ENCODE measurements at places on chromosomes 7 and 10.

GRCh38 chr7:108570146-108570755 lies 577 bp downstream of the DNAJB9 start:
- no peak for DNase-seq

DNA sequence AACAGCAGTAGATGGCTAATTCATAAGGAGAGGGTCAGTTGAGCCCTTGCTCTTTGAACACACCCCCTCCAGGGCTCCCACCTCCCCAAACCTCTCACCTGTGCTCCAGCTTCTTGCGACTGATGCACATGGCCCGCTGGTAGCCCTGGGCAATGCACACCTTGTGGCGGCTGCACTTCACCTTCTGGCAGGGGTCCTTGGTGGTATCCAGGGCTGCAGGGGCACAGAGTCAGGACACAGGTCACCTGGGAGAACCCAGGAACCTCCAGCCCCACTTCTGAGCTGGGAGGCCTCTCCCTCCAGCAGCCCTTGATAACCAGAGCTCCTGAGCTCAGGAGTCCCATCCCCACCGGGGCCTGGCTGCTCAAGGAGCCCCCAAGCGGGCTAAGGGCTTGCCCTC lies 16.3 kb downstream of the SPOCK2 start:
- no peak for DNase-seq

- peak; percentile 12 for DNase-seq
Measured at GRCh38 chr7:87219545-87220025, at the start of gene TMEM243. Gene TMEM243, minus strand, starts transcription at chr7:87219732. Its CDS starts 229 bp downstream, at chr7:87219503.

DNA sequence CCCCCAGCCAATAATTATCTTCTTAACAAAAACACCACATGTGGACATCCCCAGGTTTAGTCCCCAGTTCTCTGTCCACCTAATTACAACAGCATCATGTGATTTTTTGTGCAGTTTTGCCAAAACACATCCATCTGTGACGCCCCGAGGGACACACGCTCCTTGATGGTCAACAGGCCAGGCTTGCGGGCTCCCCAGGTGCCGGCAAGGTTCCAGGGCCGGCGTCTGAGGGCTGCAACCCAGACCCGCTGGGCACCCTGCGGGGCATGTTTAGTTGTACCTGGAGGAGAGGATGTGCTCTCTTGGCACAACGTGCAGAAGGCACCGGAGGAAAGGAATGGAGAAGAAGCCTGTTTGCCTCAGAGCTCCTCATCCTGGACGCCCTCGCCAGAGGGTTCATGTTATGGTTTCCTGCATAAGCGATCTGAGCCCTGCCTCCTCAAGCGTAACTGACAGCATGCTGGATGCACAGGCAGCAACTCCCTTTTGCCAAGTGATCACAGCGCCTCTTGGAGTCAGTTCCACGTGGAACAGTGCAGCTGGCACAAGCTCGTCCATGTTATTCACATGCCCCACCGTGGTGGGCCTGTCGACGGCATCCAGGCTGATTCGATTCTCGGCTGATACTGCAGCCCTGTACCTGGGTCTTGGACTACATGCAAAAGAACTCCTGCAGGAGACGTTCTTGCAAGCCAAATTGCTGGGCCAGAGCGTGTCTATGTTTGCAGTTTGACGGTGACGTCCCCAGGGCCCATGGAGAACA lies 41.6 kb downstream of the JAKMIP3 start:
- DNase-seq = no peak

DNA sequence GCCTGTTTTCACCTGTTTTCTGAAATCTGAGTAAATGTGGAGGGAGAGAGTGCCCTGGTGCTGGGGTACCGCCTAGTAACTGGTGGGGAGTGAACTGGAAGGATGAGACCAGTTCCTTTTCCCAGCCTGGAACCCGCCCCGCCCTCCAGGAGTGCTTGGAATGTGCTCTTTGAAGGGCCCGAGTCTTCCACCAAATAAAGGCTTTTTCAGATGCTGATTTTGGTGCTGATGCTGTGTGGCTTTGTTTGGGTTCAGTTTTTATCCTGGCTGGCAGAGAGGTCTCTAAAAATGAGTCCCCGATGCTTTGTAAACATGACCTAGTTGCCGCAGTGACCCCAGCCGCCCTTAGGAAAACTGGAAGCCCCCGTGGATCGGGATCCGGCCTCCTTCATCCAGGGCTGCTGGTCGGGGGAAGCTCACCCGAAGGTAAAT lies 25.9 kb downstream of the FOXK1 start:
- no peak for DNase-seq

DNA sequence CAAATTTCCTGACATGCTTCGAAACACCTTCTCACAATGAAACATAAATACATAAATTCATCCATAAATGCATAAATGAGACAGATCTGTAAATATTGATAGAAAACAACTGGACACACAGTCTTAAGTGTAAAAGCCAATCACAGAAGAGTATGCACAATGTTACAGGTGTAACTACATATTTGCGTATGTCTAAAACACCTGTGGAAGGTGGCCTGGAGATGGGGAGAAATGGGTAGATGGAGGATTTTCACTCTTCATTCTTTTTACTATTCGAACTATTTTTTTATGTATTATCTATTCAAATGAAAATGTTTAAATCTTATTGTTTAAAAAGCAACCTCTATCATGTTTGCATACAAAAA lies 860 bp downstream of the IQUB start:
- DNase-seq = no peak

DNA sequence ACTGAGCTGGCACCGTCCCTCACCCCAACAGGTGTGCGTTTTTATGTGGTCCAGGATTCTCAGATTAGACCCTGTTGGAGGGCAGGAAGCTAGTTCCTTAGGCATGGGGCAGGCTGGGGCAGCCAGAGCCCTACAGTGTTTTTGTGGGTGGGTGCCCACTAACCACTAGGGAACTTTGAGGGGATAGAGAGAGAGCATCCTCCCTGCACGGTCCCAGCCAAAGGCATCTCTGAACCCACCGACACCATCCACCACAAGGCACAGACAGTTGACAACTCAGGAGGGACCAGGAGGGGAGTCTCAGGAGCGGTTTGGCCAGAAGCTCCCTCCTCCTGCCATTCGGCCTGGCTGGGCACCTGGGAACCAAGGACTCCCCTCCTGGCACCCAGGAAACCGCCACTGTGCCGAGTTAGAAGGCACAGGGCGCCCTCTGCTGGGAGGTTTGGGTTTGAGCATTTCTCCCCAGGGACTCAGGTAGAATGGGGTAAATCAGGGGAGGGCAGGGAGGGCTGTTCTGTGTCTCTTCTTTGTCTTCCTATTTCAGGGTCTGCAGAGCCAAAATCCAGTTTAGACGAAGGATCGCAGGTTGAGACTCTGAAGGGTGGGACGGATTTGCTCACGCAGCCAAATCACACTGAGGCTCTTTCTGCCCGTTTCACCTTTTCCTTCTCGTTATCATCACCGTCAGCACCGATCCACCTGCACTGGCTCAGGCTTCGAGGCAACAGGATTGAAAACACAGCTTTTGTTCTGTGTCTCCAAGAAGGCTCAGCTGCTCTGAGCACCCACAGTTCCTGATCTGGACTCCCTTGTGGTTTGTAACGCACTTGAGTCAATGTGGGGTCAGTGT lies 84.8 kb upstream of the COL13A1 start:
- DNase-seq = no peak

GRCh38 chr10:78512205-78512550 lies 478.5 kb downstream of the RPS24 start:
- no peak for DNase-seq

DNA sequence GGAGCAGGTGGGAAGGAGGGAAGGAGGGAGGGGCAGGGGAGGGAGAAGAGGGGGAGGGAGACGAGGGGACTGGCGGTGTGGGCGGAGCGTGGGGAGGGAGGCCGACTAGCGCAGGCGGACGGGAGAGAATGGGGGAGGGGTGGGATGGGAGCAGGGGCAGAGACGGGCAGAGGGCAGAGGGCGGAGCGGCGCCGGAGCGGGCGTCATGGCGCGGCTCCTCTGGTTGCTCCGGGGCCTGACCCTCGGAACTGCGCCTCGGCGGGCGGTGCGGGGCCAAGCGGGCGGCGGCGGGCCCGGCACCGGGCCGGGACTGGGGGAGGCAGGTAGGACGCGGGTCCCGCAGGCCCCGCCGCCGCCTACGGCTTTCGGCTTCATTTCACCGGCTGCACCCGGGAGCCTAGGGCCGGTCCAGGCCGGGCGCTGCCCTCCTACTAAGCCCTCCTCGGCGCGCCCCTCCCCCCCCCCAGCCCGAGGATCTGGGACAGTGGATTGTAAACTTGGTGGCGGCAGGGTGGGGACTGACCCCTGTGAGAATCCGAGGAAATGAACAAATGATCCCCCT lies at the start of gene MSRB2:
TSS of gene MSRB2 (plus strand) at position 176 of the 562 bp plus-strand sequence. CDS start at position 206, 30 bp downstream.
- peak; percentile 17 for DNase-seq

- DNase-seq = no peak
Measured at GRCh38 chr7:27210441-27211083, 10.7 kb upstream of the HOXA13 start.

GRCh38 chr7:143323653-143324052 lies 7.7 kb downstream of the CLCN1 start:
- no peak for DNase-seq

DNA sequence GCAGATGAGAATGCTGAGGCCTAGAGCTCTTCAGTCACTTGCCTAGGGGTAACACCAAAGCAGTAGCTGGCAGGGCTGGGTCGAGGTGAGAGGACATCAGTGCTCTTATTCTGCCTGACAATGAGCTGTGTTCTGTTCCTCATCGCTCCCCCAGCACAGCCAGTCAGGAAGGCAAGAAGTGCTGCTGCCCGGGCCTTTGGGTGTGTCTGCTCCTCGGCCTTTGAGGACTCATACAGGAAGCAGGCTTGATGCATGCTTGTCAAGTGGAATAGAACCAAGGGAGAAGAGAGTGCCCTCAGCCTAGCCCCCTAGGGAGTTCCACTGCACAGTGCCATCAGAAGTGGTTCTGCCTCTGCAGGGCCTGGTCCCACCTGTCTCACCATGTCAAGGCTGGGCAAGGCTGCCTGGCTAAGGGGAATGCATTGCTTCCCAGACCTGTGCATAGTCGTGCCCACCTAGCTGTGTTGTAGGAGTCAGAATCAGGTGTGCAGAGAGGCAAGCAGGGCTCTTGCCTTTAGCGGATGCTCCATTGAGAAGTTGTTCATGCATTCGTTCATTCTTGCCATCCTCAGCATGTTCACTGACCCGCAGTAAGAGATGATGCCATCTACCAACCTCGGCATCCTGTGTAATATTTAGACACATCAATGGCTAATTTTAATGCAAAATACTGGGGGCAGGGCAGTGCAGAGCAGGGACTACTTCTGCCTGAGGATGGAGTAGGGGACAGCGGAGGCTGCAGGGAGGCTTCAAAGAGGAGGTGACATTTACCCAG lies 156.6 kb downstream of the RPS24 start:
- no peak for DNase-seq

DNA sequence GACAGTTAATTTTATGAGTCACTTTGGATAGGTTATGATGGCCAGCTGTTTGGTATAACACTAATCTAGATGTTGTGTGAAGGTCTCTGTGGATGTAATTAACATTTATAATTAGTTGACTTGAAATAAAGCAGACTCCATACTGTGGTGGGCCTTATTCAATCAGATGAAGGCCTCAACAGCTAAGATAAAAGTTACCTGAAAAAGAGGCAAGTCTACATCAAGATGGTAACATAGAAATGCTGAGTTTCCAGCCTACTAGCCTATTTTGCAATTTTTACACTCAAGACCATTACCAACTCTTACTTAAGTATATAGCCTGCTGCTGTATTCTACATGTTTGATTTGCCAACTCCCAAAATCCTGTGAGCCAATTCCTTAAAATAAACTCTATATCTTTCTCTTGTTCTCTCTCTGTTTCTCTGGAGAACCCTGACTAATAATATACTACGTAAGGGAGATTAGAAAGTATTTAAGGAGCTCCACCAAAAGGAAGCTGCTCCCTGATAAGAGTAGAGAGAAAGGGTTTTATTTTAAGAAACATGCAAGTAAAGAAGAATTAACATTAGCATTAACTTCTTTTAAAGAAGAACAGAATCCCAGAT lies 42.7 kb downstream of the ZNF438 start:
- DNase-seq = no peak

DNA sequence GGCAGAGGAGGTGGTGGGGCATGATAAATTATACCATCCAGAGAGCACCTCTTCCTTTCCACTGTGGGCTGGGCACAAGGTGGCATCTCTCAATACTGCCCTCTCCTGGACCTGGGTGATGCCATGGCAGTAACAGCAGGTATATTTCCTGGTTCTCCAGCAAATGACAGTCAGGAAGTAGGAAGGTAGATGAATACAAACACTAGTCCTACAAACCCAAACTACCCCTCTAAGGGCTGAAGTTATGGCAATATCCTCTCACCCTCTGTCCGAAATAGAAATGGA lies 1004.9 kb downstream of the KCNMA1 start:
- no peak for DNase-seq

- DNase-seq = no peak
Measured at GRCh38 chr10:133337370-133337725, 652 bp upstream of the CALY start.

- no peak for DNase-seq
Measured at GRCh38 chr10:125027871-125028869, 86.2 kb downstream of the ZRANB1 start.

GRCh38 chr7:134297489-134297888 lies 19.2 kb downstream of the SLC35B4 start:
- DNase-seq = no peak

GRCh38 chr10:46277840-46278239 lies 9.0 kb upstream of the ANTXRL start:
- no peak for DNase-seq

- DNase-seq = no peak
Measured at GRCh38 chr7:5387711-5388245, 35.9 kb downstream of the TNRC18 start.

GRCh38 chr10:7006566-7006965 lies 404.3 kb downstream of the SFMBT2 start:
- DNase-seq = no peak
